ENCODE measurements at places on chromosomes 1 and 21.

GRCh38 chr1:33155877-33156538 lies 25.8 kb downstream of the TRIM62 start:
- DNase-seq: no peak

GRCh38 chr1:191255354-191256054 lies 777.8 kb upstream of the BRINP3 start:
- DNase-seq: no peak

DNA sequence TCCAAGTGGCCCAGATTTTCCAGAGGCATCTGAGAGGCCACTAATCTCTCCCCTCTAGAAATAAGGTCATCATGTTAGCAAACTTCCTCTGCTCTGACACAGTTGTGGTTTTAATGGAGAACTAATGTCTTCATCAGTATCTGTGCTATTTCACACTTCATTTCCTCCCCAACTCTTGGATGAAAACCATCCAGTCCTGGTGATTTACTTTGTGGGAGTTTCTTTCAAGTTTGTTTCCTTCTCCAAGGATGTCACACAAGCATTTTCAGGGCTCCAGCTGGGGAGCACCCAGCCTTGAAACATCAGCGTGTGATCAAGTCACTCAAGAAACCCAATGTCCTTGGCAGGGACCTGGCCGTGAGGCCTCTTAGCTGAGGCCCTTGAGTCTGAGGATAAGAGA lies 38.8 kb downstream of the TBX15 start:
- DNase-seq: no peak

DNA sequence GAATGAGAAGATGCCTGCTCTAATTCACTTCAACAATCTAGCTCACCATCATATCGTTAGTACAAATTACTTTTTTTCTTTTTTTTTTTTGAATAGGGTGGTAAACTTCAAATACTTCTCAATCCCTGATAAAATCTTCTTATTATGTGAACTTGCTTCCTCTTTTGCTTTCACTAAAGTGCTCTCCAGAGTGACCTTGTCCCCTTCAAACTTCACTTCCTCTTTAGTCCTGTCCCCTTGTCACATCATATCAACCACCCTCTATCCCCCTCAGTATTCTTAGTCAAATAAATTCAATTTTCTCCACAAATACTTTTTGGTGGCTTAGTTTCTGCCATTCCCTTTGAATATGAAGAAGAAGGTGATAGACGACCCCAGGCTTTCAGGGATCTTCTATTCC lies 124.9 kb upstream of the PLXNA2 start:
- no peak for DNase-seq

- DNase-seq: no peak
Measured at GRCh38 chr1:27882543-27882903, 10.2 kb downstream of the THEMIS2 start.

DNA sequence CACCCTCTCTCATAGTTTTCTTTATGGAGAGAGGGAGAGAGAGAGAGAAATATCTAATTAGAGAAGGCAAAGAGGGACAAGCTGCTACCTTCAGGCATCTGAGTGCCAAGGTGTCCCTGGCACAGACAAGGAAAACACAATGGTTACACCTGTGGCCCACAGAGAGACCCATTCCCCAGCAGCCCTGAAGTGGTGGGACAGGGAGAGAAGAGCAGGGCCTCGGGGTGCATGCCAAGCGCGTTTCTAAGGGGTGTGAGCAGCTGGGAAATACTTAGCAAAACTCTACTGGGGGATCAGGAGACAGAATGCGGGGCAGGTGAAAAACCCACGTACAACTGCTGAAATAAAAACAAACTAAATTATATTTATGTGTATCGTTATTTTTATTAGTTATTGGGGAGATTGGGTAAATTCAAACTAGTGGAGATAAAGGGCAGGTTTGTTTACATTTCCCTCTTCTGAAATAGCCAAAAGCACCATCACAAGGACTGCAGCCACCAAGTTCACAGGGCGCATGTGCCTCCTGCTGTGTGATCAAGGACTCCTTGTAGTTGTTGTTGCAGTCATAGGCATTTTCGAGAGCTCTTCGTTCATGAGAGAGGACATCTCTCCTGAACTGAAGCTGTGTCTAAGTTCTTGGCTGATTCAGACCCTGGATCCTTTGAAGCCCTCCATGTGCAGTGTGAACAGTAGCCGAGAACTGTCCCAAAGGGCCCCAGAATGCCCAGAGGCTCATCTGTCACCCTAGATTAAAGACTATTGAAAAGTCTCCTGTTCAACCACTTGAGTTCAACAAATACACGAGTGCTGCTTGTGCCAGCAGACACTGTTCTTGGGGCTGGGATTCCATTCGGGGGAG lies 737 bp upstream of the SERPINC1 start:
- no peak for DNase-seq

DNA sequence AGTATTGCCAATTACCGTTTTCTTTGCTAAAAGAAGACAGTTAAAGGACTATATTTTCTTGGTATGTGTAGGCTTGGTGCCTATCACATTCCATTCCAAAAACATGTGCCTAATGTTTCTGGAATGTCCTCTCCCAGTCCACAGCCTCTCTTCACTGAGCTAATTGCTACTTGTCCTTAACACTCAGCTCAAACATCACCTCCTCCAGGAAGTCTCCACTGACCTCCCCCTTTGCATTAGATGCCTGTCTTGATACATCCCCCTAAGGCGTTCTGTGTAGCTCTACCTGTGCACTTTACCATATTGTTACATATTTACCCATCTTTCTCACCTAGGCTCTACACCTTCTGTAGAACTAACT lies 195.6 kb upstream of the CAMK1G start:
- no peak for DNase-seq

- no peak for DNase-seq
Measured at GRCh38 chr1:110672753-110673108, 2.0 kb downstream of the KCNA3 start.

- DNase-seq: no peak
Measured at GRCh38 chr1:50913954-50914353, 46.1 kb downstream of the FAF1 start.

DNA sequence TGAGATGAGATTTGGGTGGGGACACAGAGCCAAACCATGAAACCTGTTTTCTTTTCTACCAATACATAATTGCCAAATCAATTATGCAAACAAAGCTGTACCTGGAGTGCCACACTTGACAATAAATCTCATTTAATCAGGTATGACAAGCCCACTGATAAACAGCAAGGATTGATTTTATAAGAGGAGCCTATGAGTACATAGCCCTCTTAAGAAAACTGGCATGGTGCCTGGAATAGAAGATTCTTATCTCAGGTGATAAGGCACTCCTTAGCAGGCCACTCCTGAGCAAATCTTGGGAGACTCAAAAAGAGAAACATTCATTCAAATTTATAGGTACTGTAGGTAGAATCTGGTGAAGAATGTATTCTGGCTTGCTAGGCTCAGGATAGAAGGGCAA lies 28.6 kb upstream of the PDE4B start:
- DNase-seq: no peak

GRCh38 chr1:17680308-17680707 lies 74.8 kb upstream of the ACTL8 start:
- DNase-seq: no peak

DNA sequence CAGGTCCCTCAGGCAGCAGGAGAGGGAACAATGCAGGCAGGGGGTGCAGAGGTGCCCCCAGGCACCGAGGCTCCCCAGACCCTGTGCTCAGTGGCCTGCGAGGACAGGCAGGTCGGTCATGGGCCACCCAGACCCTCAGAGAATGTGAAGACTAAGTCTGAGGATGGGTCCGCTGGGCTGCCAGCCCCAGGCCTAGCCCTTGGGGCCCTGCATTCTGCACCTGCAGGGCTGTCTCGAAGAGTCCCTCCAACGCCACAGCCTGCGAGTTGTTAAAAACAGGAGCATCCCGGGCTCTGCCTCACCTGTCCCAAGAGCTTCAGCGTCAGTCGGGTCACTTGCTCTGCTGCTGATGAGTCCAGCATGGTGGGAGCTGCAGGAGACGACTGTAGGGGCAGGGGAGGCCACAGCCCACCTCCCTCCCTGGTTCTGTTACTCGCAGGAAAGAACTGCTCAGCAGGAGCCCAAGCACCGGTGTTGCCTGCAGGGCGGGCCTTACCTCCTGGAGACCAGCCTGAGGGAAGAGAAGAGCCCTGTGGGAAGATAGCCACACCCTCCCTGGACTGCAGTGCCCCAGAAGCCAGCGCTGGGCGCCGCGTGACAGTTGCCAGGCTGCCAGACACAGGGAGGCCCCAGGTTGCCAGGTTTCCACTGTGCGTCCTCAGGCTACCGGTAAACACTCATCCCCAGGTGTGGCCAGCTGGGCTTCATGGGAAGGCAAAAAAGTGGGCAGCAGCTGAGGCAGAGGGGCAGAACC lies 5.8 kb downstream of the C21orf58 start:
- no peak for DNase-seq

DNA sequence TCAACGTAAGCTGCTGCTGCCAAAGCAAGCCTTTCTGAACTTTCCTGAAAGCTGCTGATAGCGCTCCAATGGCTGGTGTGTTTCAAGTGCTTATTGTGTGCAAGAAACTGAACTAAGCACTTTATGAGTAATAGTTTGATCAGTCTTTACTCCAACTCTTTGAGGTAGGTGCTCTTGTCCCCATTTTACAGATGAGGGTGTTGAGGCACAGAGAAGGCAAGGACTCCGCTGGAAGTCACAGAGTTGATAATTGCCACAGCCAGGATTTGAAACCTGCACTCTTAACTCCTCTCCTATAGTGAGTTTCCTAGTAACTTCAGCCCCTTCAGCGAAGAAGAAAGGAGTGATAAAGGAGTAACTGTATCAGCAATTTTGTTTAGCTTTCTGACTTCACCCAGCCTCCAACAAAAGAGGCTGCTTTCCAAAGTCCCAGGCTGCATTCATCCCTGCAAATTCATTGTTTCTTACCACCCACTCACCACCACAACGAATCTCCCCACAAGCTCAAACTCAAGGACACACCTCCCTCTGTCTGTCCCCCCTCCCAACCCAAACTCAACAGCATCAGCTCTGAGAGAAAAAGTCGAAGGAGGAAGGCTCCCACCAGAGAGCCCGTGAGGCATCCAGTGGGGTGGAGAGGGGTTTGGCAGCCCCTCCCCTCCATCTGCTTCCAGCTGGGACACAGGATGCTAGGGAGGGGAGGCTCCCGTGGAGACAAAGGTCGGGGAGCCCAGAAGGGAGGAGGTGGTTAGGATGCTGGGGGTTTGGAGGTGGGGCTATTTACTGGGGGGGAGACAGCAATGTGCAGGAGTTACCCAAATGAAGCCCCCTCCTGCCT lies 139.6 kb downstream of the NAV1 start:
- no peak for DNase-seq

DNA sequence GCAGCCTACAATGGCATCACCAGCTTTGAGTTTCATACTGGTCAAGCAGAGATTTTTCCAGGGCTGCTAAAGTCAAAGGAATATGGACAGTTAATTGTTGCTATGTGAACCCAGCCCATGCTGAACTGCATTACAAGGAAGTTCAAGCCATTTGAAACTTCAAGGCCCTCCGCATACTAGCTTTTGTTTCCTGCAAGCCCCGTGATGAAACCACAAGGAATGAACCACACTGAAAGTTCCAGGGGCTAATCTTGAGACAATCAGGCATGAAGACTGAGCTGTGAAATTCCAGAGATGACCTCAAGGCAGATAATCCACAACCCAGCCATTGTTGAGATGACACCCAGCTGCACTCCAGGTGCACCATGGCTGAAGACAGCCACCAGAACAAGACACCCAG lies 180.8 kb downstream of the C1orf21 start:
- no peak for DNase-seq

GRCh38 chr1:176745945-176746344 lies 283.0 kb downstream of the PAPPA2 start:
- DNase-seq: no peak

DNA sequence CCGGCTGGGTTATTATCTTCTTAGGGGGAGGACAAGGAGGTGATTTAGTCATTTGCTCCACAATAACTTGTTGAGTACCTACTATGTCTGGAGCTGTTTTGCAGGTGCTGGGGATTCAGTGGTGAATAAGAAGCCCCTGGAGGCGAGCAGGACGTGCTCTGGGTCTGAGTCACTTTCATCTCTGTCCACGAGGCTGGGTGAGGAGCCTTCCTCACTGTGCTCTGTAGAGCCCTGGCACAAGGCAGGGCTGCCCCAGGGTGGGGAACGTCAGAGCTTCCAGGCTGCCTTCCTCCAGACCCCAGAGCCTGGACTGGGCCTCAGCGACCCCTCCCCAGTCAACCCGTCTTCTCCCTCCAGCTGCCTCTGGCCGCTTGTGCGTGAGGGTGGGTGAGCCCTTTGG lies 2.5 kb upstream of the PADI6 start:
- DNase-seq: no peak

- DNase-seq: no peak
Measured at GRCh38 chr1:15717418-15718125, 18.5 kb upstream of the SLC25A34 start.

All from stimulated activated CD8-positive, alpha-beta memory T cell treated with anti-CD3 and anti-CD28 coated beads, Interleukin-7, amount 100 ng/mL, for 1 hour (primary cell).